Muscle of leg (tissue), 16 donors: ENCODE measurements at places on chromosomes 4 and X.

DNA sequence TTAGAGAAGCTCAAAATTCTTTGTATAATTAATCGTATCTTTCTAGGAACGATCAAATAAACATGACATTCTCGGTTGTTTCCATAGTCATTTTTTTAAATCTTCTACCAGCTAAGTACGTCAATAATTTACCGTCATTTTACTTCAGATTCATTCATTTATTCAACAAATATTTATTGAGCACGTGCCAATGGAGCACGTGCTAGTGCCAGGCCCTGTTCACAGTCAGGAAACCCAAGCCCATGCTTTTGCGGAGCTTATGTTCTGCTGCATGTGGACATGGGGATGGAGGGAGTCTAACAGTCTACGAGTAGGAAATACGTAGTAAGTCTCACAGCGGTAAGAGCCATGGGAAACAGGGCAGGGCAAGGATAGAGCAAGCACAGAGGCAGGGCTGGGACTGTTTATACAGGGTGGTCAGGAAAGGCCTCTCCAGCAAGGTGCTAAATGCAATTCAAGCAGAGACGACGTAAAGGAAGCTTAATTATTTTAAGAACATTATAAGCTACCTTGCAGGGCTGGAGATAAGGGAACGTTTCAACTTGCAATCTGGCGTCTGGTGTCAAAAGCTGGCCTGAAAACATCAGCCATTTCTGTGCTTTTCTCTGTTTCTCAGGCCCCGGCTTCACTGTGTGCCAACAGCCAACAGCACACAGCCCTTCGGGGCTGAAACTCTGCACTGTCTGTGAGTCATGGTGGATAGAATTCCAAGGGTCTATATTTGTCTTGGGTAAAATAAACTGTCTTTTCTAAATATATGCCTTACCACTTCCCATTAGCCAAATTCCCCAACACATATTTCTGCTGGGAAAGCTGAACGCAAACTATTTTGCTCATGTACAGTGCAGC lies 517.1 kb upstream of the ZFP42 start:
- DNase-seq, result peak; percentile 83

DNA sequence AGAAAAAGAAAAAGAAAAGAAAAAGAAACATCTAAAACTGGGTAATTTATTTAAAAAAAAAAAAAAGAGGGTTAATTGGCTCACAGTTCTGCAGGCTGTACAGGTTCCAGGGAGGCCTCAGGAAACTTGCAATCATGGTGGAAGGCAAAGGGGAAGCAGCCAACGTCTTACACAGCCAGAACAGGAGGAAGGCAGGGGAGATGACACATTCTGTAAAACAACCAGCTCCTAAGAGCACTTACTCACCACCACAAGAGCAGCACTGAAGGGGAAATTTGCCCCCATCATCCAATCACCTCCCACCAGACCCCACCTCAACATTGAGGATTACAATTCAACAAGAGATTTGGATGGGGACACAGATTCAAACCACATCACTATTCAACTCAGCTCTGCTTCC lies 36.8 kb upstream of the TMEM184C start:
- DNase-seq, result no peak

DNA sequence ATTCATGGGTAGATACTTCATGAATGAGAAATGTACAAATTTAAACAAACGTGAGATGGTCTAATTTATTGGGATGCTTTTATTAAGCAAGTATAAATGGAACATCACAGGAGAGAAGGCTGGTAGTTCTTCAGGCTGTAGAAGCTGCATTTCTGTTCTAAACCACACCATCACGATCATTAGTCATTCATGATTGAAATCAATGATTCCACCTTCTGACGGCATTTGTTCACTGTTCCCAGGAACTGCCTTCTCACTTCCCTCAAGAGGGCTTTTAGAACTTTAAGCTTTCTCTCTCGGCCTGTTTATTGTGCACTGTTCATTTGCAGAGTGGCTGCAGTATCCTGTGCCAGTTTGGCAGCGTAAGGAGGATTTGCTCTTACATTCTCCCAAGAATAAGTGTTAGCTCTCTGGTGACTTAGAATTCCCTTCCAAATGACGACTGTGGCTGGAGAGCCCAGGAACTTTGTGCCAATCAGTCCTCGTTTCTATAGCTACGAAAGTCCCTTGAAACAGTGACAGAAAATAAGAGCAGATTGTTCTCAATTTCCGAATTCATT lies 54.7 kb downstream of the MFAP3L start:
- DNase-seq, result no peak

DNA sequence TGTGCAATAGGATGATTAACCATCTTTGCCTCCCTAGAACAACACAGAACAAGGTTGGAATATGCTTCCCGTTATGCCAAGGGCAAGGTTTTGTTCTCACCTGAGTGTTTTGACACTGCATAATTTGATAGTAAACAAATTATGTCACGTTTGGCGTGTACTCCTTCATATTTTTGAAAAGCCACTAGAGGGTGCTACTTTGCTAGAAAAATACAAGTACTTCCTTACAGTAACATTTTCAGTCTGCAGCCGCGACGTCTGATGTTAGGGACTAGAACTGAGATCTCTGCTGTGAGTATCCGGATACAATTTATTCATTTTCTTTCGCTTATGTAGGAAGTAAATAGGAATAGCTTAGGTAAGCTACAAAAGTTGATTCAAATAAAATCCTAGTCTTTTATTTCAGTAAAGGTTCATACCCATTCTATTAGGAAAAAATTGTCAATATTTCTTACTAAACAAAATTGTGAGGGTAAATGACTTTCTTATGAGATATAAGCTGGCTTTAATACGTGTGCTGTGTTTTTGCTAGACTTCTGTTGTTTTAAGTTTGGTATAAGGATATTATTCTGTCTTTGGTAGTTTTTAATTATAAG lies 181.1 kb upstream of the WDFY3 start:
- DNase-seq, result peak; percentile 94

- DNase-seq, result no peak
These were observed 3.9 kb upstream of the PDLIM5 start for GRCh38 chr4:94447754-94448411.

DNA sequence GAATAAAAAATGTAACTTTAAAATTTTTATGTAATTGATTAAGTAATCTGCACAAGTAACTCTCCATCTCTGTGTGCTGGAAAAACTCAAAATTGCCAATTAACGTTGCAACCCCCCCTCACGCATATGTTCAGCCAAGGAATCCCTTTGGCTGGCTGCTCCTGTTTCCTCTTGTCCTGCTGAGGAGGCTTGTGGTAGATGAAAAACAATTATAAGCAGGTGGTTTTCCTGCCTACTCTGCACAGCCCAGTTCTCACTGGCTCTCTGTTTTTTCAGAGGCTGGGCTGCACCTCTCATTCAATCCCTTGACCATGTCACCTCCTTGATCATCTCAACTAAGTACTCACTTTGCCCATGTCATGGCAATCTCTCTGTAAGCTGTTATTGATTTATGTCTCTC lies 1068.4 kb downstream of the ARAP2 start:
- peak; percentile 16 for DNase-seq

GRCh38 chr4:105462576-105462975 lies 11.3 kb downstream of the PPA2 start:
- DNase-seq, result no peak

DNA sequence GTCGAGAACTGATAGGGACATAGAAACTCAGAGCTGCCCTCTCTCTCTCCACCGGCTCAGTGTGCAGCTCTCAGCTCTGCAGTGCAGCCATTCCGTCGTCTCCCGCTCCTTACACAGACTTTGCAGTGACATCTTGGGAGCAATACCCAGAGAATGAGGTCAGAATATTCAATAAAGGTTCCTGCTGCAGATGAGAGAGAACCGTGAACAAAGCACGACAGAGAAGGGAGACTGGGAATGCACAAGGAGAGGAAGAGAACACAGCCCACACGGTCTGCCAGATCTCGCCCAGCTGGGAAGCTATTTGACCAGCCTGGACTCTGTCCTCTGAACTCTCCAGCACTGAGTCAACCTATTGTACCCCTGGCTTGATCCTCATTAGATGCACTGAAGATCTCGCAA lies 118.0 kb upstream of the PPARGC1A start:
- DNase-seq, result no peak

- no peak for DNase-seq
These were observed 41.4 kb downstream of the MAML3 start for GRCh38 chr4:140112576-140112975.

DNA sequence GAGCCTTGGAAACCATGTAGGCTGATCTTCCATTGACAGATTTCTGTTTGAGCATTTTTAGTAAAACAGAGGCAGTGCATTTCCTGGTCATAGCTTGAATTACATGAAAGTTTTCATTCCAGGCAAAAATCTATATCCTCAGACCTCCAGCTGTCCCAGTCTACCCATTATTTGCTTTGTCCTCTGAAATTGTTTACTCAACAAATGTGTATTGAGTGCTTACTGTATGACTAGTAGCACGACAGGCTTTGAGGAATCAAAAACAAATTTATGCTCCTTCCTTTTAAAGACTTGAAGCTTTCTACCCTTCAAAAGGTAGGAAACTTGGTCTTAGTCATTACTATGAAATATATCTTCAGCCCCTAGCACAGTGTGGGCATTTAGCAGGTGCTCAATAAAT lies 307.9 kb upstream of the IGFBP7 start:
- no peak for DNase-seq

GRCh38 chrX:13198056-13198761 lies 121.6 kb downstream of the ATXN3L start:
- peak; percentile 72 for DNase-seq

- DNase-seq, result no peak
These were observed 516.3 kb downstream of the ZIC3 start for GRCh38 chrX:138082251-138082650.

DNA sequence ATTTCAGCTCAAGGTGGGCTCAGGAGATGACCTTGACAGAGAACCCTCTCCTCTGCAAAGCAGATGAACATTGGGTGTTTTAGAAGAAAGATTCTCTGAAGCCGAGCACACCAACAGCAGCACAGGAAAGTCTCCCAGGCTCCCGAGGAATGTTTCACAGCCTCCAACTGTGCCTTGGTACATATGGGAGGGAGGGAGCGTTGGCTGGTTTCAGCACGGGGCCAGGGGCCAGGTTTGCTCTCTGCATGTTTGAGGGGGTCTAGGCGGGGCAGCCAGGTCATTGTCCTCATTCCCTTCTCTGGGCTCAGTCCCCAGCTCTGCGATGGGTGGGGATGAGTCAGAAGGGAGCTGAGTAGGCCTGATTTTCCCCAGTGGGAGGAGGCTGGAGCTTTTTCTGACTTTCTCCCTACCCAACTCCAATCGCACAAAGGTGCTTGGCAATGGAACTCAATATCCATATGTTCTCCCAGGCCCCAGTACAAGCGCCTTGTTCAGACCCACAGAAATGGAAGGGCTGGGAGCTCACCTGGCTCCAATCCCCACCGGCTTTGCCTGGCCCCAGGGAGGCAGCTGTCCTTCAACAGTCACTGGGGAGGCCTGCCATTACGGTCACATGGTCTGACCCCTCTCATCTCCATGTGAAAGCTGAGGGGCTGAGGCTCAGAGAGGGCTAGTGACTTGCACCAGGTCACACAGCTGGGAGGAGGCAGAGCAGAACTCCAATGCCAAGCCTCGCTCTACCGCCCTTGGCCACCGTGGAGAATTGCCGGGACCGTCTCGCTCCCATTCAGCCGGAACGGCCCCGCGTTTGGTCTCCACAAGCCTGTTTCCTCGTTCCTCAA lies 108.4 kb upstream of the AFAP1 start:
- no peak for DNase-seq

DNA sequence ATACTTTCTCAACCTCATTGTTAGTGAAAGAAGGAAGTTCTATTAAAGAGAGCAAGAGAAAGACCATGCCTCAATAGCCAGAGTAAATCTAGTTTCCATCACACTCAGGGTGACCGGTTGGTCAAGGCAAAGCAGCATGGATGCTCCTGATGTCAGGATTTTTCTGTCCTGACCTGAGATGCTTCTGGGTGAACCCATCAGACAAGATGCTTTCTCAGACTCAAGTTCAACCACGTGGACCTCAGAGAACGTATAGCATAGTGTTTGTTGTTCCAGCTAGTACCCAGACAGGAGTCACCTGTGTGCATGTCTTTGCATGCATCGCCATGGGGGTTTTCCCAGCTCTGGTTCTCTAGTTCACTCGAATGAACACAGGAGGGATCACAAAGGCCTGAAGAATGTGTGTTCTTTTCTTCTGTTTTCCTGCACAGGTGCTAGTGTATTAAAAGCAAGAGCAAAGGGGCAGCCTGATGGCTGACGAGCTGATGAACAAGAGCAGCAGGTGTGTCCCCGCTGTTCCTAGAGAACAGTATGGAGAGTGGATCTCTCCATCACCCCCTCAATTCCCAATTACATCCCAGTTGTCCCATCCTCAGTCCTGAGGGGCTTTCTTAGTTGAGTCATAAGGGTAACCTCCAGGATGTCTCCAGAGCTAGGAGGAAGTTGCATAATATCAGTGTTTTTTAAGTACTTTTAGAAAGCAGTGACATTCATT lies 110.5 kb upstream of the ENPP6 start:
- DNase-seq, result no peak

DNA sequence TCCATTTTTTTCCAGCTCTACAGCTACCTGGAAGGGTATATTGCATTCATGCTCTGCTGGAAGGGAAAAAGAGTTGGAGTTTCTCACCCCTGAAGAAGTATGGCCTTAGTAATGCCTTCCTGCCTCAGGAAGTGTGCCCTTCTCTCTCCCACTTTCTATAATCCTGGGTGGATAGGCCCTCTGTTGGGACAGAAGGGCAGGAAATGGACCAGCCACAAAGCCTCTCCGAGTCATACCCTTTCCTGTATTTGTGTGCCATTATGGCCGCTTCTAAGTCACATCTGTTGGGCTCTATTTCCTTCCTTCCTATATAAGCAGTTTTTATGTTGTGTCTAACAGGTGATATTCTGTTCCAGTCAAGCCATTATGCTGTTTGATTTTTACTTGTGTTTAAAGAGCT lies 74.8 kb upstream of the SMARCA5 start:
- DNase-seq, result no peak

- no peak for DNase-seq
These were observed at the start of gene DTHD1 for GRCh38 chr4:36281384-36282106. Gene DTHD1 (plus strand): TSS chr4:36281616. CDS start chr4:36281759, 143 bp downstream.

- peak; percentile 34 for DNase-seq
These were observed 19.5 kb downstream of the CNGA2 start for GRCh38 chrX:151754047-151754429.

GRCh38 chr4:74840936-74841509 lies 46.7 kb upstream of the BTC start:
- peak; percentile 63 for DNase-seq

DNA sequence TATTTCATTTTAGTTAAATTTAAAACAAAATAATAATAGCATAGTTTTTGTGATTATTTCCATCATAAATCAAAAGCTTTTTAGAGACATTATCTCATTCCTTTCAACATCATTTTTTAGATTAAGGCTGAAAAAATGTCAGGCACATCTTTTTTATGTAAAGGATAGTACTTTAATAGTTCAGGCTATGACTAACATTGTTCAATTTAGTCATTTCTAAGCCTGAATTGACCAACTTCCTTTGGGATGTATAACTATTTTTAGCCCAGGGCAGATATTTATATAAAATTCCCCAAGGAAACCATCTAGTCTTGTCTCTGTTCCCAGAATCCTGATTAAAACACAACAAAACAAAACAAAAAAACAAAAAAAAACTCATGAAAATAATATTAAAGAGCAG lies 145.6 kb upstream of the PCDH18 start:
- peak; percentile 78 for DNase-seq

DNA sequence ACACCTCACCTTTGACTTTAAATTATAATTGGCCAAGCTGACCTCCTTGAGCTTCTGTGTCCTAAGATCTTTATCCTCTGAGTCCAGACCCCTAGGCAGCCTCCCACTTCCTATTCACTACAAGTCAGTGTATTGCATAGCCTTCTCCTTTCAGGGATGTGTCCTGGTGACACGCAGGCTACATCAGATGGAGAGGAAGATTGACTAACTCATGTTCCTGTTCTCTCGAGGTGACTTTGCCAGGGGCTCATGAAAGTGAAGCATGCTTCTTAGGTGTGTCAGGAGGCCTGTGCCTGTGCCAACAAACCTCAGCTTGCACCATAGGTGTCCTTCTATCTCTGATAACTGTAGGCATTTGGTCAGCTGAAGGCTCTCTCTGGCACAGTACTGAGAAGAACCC lies 195.7 kb upstream of the HS3ST1 start:
- DNase-seq, result no peak
